Bronchial epithelial cell (primary cell): ENCODE measurements at places on chromosomes 2 and 18.

GRCh38 chr2:119240311-119241204 lies 16.9 kb downstream of the STEAP3 start:
- DNase-seq, result peak; percentile 84

DNA sequence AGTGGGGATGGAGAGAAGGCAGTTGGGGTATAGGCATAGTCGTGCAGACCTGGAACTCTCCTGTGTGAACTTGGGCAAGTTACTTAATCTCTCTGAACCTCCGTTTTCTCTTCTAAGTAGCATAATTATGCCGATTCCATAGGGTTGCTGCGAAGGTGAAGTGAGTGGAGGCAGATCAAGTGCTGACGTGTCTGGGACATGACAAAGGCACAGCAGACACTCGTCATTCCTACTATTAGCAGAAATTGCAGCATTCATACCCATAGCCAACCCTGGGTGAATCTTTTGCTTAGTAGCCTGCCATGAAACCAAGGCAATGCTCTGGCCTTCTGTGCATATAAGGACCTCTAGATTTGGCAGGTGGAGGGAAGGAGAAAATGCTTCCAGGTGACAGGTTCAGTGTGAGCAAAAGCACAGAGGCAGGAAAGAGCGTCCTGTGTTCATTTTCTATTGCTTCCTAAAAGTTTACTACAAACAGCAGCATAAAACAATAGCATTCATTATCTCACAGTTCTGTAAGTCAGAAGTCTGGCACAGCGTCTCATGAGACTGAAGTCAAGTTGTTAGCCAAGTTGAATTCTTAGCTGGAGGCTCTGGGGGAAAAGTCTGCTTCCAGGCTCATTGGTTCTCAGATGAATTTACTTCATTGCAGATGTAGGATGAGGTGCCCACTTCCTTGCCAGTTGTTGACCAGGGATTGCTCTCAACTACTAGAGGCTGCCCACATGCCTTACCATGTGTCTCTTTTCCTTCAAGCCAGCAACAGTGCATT lies 77.8 kb downstream of the CTIF start:
- DNase-seq, result peak; percentile 55

GRCh38 chr2:118855451-118856279 lies 8.2 kb upstream of the EN1 start:
- peak; percentile 27 for DNase-seq

GRCh38 chr18:79637181-79637920 lies 42.3 kb upstream of the CTDP1 start:
- DNase-seq, result no peak

DNA sequence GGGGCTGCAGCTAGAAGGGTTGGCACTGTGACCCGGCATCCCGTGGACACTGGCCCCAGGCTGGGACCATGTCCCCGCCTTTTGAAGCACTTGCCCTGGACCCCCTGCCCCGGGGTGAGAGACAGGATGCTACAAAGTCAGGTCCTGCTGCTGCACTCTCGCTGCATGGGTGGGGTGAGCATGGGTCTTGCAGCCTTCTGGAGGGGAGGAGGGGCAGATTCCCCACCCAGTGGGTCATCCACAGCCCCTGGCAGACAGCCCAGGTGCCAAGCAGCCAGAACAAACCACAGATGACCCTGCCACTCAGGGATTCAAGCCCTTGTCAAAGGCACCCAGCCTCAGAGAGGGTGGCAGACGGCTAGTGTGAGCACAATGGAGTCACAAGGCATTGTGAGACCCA lies 5.7 kb upstream of the NMUR1 start:
- DNase-seq, result no peak
